Cardiac ventricle fibroblast (primary cell): ENCODE measurements at places on chromosomes 11 and 22. TPM values are rescaled to one million over a fixed set of nuclear protein-coding genes. Genes with fewer than 3 reads are reported as not detected.

Gene CLCF1
- 8.2 and 8.4 TPM in 2 replicates for total RNA-seq

Gene CDC42EP1
- 67.3 and 73.9 TPM in 2 replicates for total RNA-seq

Gene NPAS4
- total RNA-seq: not detected in 2 replicates

Gene ALDH3B2
- total RNA-seq: not detected in 2 replicates

Gene GCAT
- 26.2 and 42.1 TPM in 2 replicates for total RNA-seq

Gene SIK2
- 14.6 and 15.1 TPM in 2 replicates for total RNA-seq

Gene POTEH
- not detected in 2 replicates for total RNA-seq

Gene LBHD1
- 4.2 and 7.4 TPM in 2 replicates for total RNA-seq

Gene CCDC81
- not detected in 2 replicates for total RNA-seq

Gene RNF121
- 16.1 and 23.8 TPM in 2 replicates for total RNA-seq
